ENCODE measurements at places on chromosomes 12 and 14. TPM values are rescaled to one million over a fixed set of nuclear protein-coding genes. Genes with fewer than 3 reads are reported as not detected.

MMP17 gene
- total RNA-seq = 40.1 TPM

KCNA5 gene
- not detected for total RNA-seq

DBX2 gene
- total RNA-seq = not detected

BTG1 gene
- total RNA-seq = 56.2 TPM

AMIGO2 gene
- 13.1 TPM for total RNA-seq

CSRP2 gene
- 40.2 TPM for total RNA-seq

INTS13 gene
- 51.1 TPM for total RNA-seq

ZNF891 gene
- 1.2 TPM for total RNA-seq

MYH7 gene
- total RNA-seq = 258 TPM

POTEM gene
- not detected for total RNA-seq

FAM222A gene
- 9.1 TPM for total RNA-seq

GALNT6 gene
- total RNA-seq = not detected

TMCC3 gene
- 6.0 TPM for total RNA-seq

RNF212B gene
- not detected for total RNA-seq

TRPV4 gene
- 0.08 TPM for total RNA-seq

GPRC5A gene
- 0.42 TPM for total RNA-seq

CLEC6A gene
- total RNA-seq = not detected

IRAK3 gene
- not detected for total RNA-seq

C12orf54 gene
- total RNA-seq = not detected
